Sigmoid colon (tissue), 7 donors: ENCODE measurements at places on chromosomes 12 and 14. TPM values are rescaled to one million over a fixed set of nuclear protein-coding genes. Genes with fewer than 3 reads are reported as not detected.

DNA sequence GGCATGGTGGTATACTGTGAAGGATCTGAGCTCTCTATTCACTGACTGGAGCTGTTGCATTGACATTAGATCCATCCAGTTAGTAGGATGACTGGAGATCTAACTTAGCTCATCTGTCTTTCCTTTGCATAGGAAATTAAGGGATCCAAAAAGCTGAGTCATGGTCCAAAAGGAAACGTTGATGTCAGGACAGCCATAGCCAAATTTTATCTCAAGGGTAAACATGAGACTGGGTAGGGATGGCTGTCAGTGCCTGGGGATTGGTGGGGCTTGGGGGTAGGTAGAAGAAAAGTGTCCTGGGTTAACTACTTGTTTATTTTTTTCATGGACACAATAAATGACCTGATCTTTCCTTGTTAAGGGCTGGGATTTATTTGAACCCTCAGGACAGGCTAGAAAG is 4.6 kb downstream of the FAM177A1 start:
- no peak for DNase-seq

- no peak for DNase-seq
Observed at GRCh38 chr12:132007041-132007440, 57.3 kb downstream of the EP400 start.

DNA sequence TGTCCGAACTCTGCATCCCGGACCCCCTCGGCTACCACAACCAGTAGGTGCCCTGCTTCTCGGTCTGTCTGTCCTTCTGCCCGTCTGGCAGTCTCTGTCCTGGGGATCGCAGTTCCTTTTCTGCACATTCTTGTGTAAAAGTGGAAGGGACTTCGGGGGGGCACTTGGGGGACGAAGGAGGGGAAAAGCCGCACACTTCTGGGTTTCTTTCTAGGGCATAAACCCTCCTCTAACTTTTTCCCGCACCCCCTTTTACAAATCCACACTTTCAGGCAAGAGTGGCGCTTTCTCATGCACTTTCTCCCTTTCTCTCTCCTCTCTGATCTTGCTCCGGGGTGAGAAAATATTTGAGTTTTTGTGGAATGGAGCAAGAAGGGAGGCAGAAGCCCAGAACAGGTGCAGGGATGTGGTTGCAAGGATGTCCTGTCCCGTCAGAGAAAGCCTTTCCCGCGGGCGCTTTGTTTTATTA is 506 bp downstream of the ESRRB start:
- DNase-seq = no peak

DNA sequence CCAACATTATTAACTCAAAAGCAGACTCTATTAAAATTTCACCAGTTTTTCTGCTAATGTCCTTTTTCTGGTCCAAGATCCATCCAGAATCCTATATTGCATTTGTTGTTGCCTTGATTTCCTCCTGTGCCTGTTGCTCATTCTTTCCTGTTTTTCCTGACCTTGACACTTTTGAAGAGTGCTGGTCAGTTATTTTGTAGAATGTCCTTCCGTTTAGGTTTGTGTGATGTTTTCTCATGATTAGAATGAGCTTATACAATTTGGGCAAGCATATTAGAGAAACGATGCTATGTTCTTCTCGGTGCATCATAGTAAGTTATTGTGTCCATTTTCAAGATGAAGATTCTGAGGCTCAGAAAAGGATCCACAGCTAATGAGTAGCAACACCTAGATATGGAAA is 33.9 kb downstream of the PHLDA1 start:
- DNase-seq = no peak

- DNase-seq = peak; percentile 68
Observed at GRCh38 chr14:92460916-92461579, 52.5 kb upstream of the RIN3 start.

DNA sequence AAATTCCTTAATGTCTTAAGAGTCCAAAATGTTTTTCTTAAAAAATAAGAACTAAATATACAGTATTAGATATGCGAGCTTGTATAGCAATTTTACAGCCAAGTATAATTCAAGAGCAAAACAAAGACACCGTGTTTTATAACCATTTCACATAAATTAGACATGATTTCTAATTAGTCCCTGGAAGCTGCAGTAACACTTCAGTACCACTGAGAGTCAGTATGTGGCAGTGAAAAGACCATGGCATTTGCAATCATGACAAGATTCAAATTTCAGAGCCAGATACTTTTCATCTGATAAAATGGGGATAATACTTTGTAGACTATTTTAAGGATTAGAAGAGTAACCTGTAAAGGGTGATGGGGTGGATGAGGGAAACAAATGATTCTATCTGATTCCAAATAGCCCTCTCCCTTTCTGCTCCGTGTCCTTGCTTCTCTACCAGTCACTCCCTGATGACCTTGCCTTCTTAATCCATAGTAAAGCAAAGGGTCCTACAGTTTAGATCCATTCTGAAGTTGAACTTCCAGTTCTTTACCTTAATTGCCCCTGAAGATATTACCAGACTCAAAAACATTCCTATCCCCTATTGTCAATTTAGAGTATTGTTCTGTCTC is 145.4 kb upstream of the ABCD2 start:
- no peak for DNase-seq

DNA sequence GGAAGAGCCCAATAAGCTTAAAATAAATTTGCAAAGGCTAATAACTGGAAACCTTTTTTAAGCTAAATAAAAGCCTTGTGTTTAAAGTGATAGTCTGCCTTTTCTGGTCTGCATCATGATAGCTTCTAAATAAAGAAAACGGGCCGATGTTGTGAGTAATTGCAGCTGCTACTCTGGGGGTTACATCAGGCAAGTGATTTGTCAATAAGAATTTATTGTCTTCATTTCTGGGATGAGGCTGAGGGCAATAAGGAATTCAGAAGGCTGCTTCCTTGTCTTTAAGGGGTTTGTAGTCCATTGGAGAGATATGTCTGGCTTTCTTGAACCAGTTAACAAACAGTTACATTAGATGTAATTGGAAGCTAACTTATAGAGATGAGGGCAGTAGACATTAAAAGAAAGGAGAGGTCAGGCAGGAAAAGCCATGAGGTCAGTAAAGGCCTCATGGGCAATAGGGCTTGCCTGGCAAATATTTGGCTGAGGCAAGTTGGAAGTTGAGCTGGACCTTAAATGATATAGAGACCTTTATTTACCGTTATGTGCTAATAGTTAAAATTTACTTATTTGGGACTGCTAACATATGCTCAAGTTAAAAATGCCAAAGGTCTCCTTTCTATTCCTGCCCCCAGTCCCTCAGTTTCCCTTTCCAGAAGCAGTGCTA is 85.0 kb downstream of the CRADD start:
- DNase-seq = no peak

The GPR84 gene
- 0.92 TPM for polyA plus RNA-seq

The GPR135 gene
- polyA plus RNA-seq = not detected

The OR4E2 gene
- not detected for polyA plus RNA-seq

The RIN3 gene
- 7.4 TPM for polyA plus RNA-seq

The RNF212B gene
- not detected for polyA plus RNA-seq
